Occipital lobe (tissue), 3 donors: ENCODE measurements at places on chromosomes 2 and 18.

DNA sequence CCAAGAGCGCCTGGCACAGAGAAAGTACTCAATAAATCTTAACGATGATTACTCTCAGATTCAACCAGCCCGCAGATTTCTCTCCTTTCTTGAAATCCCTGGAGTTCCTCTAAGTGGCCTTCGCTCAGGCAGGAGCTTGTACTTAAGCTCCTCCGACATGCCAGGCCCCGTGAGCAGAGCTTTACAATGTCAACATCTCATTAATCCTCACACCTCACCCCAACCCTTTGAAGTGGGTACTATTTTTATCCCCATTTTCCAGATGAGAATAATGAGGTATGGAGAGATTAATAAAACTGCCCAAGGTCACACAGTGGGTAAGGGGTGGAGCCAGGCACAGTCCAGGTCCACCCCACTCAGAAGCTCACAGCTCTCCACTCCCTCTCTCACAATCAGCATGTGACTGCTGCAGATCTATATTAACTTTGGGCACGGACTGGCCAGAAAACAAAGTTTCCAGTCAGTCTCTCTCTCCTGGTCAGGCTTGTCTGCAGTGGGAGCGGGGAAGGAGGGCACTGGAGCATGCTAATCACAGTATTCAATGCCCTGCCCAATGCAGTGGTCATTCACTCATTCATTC, 18.0 kb downstream of the DNMT3A start:
- no peak for DNase-seq

- no peak for DNase-seq
Measured at GRCh38 chr18:63890950-63891304, 3.4 kb downstream of the SERPINB2 start.

GRCh38 chr2:60745330-60745729, 10.7 kb upstream of the PAPOLG start:
- DNase-seq, result no peak

- DNase-seq, result no peak
Measured at GRCh38 chr2:23393722-23394121, 8.7 kb downstream of the KLHL29 start.

DNA sequence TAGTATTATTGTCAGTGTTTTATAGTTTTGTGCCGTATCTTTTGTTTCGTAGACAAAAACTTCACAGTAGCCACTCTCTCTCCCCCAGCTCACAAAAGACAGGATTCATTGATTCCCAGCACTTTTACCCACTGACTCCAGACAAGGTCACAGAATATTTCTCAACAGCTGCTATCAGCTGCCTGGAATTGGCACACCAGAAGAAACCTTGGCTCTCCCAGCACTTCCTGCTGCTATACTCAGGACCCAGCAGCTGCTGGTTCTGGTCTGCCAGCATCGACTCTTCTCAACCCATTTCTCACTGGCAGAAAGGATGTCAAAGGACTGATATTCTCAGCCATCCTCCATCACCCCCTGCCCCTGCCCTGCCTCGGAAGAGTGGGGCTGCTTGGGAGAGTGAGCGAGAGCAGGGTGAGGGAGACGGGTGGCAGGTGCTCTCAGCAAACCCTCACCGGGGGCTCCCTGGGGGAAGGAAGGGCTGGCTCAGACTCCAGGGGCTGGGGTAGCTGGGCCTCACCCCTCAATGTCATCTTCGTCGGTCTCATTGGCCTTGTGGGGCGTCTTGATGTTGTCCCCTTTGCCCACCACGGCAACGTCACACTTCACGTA, 6.1 kb upstream of the OTOF start:
- no peak for DNase-seq

GRCh38 chr18:45518311-45519155, 96.7 kb upstream of the SLC14A2 start:
- no peak for DNase-seq

DNA sequence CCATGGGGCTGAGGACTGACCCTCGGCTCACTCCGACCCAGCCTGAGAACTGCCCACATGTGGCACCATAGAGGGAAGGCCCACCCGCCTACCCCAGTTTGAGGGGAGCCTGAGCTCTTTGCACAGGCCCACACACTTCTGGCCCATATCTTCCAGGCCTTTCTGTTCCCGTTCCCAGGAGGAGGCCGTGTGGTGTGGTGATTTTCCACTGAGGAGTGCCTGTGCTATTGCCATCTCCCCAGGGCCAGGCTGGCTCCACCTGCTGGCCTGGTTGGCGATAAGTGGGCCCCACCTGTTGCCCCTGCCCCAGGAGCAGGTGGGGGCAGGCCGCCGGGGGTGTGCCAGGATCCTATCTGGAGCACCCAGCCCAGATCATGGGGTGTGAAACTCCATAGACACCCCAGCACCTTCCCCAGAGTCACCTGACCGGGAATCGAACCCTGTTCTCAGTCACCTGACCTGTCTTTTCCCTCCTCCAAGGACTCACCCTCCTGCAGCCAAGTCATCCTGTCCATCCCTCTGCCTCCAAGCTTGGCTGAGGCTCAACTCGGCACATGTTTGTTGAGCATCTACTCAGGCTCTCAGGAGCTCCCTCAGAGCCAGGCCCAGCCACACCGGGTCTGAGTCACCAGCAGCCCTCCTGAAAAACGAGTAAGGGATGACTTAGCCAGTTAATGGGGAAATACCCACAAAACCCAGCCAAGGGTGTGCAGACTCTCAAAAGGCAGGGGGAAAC, 120.1 kb downstream of the CYP26B1 start:
- DNase-seq, result no peak

GRCh38 chr18:31647127-31647753, 37.1 kb downstream of the B4GALT6 start:
- no peak for DNase-seq

GRCh38 chr2:165112133-165112573, 91.7 kb downstream of the SCN3A start:
- no peak for DNase-seq

GRCh38 chr2:83972128-83972527, 487.0 kb downstream of the SUCLG1 start:
- DNase-seq, result no peak

GRCh38 chr2:239673641-239674040, 272.8 kb upstream of the HDAC4 start:
- DNase-seq, result no peak

DNA sequence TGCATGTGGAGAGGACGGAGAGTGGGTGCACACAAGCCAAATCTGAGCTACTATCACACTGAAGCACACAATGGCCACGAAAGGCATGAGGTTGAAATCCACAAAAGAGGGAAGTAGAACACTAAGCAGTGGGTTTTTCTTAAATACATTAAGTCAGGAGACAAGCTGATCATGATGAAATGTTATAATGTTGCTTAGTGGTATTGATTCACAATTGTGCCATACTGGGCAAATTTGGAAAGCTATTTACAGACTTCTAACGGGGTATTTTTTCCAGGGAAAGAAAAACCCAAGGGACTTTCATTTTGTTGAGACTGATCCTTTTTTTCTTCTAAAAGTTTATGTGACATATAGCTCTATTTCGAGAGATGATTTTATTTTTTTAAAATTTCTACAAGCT, 100.8 kb upstream of the CNGA3 start:
- no peak for DNase-seq

- no peak for DNase-seq
Measured at GRCh38 chr18:73124175-73124574, 256.4 kb upstream of the NETO1 start.

DNA sequence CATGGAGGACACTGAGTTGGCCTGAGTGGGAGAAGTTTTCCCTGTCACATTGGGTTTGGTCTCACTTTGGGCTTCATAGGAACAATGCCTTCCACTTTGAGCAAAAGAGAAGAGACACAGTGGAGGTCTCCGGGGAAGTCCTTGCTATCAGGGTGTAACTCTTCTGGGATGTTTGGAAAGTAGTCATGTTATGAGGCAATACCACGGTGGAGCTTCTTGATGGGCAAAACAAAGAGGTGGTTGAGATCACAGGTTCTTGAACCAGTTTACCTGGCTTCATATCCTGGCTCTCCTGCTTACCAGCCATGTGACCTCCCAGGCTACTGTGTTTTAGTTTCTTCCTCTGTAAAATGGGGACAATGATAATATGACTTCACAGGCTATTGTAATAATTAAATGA, 478.6 kb downstream of the SLC4A3 start:
- DNase-seq, result no peak

GRCh38 chr2:66596256-66596655, 161.3 kb downstream of the MEIS1 start:
- DNase-seq, result no peak

GRCh38 chr2:72116081-72116533, 31.6 kb downstream of the CYP26B1 start:
- DNase-seq, result no peak

DNA sequence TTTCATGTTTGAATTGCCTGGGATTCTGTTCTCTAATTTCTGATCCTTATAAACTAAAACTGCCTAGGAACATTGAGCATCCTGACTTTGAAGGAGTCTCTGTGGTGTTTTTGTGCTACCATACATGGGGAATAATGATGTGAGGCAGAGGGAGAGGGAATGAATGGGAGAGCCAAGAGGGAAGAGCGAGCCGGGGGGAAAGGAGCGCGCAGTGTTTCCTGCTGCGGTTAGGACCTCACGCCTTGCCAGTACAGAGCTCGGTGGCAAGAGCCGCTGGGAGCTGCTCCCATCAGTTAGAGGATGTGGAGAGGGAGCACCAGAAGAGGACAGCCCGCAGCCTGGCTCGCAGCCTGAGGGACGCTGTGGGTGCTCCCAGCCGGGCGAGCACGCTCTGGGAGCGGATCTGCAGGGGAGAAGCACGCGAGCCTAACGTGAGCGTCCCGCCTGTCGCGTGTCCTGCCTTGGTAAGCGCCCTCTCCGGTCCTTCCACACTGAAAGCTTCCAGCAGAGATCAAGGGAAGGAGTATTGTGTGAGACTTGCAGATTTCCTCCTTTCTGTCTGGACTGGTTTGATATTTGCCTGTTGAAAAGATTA, 114.7 kb downstream of the FAM210A start:
- DNase-seq, result peak; percentile 63

DNA sequence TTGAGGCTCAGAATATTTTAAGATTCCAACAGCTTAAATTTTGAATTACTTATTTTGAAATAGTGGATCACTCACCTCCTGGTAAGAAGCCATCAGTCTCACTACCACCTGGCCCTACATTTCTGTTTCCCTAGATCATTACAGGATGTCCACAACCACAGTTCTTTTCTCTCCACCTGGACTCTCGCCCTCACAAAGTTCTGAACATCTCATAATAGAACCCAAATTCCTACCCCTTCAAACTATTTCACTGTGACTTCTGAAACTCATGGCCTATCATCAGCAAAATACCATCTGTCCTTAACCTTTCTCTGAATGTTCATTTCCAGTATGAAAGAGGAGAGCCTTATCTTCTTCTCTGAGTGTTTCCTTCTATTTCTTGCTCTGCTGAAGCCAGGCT, 299.2 kb upstream of the MGAT5 start:
- no peak for DNase-seq

DNA sequence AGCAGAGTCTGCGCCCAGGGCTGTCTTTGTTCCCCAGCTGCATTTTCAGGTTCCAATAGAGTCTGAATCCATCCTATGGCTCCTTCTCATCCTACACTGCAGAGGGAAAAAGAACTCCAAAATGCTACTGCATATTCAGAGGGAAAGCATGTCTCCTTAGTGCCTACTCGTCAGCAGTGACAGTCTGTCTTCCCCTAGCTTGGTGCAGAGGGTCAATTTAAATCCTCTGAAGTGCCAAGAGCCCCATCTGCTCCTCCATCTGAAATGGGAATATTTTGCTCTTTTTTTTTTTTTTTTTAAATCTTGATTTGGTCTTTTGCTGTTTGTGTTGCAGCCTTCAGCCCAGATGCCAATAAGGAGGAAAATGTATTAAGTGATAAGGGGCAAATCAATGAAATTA, 199.3 kb downstream of the RNF144A start:
- DNase-seq, result no peak
